ENCODE measurements at places on chromosomes 1 and 21.

- DNase-seq: no peak
These were observed at the start of gene TFAP2E for GRCh38 chr1:35573198-35574124. TFAP2E (plus strand) TSS chr1:35573314; CDS start chr1:35573578, 264 bp downstream.

DNA sequence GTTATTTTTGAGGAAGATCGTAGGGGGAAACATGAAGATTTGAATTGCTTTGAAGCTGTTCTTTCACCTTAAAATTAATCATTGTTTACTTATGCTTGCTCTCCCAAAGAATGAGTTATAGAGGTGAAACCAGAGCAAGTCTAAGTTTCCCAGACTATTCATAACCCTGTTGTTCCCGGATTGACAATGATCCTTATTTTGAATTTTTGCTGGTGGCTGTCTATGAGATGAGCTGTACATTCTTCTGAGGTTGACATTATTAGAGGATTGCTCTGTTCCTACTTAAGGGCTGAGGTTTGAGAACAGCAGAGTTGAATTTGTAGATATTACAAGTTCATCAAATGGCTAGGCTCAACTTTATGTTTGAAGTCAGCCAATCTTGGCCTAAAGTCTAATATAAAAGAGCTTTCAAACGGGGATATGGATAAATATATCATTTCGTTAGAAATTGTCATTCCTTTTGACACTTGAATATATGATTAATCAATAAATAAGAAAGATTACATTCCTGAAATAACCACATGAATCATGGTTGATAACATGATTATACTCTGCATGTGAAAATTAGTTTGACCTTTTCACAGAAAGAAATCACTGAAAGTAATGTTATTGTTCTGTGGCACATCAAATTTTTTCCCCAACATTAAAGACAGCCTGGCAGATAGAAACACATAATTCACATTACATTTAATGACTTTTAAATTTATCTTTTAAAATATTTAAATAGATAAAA lies 19.1 kb upstream of the PDE4B start:
- DNase-seq: peak; percentile 53

DNA sequence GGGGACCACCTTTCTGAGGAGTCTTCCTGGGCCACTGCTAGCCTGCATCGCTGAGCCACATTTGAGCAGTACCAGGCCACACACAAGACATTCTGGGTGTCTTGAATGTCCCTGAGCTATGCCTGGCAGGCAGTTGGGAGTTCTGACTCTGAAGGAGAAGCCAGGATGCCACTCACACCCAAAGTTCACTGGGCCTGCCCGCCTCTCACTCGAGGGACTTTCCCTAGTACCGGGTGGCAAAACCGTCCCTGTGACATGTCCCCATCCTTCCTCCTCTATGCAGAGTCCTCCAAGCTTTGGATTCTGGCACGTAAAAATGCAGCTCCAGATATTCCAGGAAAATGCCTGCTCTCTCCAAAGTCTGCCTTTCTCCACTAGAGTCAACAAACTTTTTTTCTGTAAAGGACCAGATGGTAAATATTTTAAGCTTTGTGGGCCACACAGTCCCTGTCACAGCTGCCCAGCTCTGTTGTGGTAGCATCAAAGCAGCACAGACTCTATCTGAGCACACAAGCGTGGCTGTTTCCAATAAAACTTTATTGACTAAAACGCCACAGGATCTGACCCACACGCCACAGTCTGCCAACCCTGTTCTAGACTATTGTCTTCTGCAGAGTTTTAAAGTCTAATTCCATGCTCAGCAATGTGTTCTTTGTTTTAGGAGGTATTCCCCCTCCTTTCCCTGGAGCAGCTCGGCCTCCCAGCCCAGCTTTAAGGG lies 19.2 kb upstream of the GUCA2B start:
- no peak for DNase-seq

GRCh38 chr1:234125283-234125682 lies 220.8 kb downstream of the SLC35F3 start:
- DNase-seq: peak; percentile 21

- DNase-seq: no peak
These were observed 22.5 kb upstream of the CNTN2 start for GRCh38 chr1:205020466-205020865.

DNA sequence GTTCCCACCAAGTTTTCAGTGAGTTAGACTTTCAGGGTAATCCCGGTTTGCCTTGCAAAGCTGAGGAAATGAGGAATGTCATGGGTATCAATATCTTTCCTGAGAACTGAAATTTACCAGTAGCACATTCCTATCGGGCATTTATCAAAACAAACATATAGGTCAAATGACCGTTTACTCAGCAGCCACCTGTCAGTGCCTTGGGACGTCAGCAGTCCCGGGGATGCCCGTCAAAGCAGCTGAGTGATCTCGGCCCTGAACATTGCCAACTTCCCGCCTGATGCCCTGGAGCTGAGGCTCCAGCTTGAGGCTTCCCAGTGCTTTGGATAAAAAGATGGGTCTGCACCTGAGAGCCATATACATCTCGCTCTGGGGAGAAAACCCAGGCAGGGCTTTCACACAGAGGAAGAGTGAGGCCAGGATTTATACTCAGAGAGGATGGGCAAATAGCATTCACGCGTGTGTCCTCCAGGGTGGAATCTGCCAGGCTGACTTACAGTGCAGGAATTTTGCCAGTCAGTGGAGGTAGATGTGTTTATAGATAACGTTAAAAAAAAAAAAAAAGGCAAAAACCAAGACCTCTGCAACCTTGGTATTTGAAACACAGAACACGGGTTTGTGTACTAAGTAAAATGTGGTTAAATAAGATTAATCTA lies 435.7 kb upstream of the VAMP3 start:
- DNase-seq: no peak

- no peak for DNase-seq
These were observed 31.2 kb downstream of the SZT2 start for GRCh38 chr1:43420874-43421273.

GRCh38 chr1:228786361-228787129 lies 51.3 kb downstream of the RHOU start:
- no peak for DNase-seq

DNA sequence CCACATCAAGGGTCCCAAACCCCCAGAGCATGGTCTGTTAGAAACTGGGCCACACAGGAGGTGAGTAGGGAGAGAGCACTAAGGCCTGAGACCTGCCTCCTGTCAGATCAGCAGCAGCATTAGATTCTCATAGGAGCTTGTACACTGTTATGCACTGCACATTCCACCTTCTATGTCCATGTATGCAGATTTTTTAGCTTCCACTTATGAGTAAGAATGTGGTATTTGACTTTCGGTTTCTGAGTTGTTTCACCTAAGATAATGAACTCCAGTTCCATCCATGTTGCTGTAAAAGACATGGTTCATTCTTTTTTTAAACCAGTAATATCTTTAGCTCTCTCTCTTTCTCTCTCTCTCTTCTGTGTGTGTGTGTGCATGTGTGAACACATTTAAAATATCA lies 663 bp upstream of the GBP6 start:
- DNase-seq: peak; percentile 34

Measured in AG10803 (cell line).